HFFc6 (cell line): ENCODE measurements at places on chromosomes 16 and 17.
A peak's percentile ranks its signal among the peaks of the same experiment; 100 is the strongest.

DNA sequence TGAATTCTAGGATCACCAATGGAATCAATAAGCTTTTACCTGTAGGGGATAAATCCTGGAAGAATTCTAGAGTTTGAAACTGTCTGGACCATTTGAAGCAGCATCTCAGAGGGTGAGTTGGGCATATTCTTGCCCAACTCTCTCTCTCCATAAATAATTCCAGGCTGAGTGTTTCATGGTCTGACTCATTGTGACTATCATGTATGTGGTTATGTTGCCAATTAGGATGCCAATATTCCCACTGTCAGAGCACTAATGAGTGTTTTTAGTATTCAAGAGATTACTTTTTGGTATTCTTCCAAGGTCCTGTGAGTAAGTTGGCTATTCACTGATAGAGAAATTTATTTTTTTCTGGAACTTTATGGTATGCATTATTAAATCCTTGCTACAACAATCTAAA, 456.9 kb downstream of the TOX3 start:
- DNase-seq, result peak; percentile 68

GRCh38 chr16:49964973-49965372, 60.1 kb upstream of the CNEP1R1 start:
- DNase-seq, result no peak

DNA sequence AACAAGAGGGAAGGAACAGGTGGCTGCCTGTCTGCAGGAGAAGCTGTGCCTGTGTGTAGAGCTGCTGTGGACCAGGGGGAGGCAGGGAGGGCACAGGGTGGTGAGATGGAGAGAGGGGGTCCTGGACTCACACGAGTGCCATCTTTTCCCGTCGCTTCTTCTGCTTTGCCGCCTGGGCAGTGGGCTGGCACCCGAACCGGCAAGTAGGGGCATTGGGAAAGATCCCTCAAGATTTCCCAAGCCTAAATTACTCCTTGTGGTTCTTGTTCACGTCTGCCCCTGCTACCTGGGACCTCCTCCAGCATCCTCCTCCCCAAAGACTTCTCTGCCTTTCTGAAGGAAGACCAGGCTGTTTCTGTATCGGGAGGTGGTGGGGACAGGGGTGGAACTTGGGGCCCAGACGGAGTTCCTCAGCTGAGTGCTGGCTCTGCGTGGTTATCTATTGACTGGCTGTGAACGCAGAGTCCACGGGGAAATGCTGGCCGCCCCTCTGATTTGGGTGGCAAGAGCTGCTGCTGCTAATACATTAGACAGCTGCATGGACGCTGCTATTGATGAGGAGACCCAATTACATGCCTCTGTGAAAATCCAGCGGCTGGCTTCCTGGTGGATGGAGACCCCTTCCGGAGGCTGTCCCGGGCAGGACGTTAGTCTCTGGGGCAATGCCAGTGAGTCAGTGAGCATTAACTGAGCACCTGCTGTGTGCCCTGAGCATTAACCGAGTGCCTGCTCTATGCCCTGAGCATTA, 114.5 kb downstream of the OR1D5 start:
- no peak for DNase-seq

- no peak for DNase-seq
Observed at GRCh38 chr16:62700426-62701294, 664.4 kb upstream of the CDH8 start.

- no peak for DNase-seq
Observed at GRCh38 chr16:53870831-53871230, 166.9 kb downstream of the FTO start.

DNA sequence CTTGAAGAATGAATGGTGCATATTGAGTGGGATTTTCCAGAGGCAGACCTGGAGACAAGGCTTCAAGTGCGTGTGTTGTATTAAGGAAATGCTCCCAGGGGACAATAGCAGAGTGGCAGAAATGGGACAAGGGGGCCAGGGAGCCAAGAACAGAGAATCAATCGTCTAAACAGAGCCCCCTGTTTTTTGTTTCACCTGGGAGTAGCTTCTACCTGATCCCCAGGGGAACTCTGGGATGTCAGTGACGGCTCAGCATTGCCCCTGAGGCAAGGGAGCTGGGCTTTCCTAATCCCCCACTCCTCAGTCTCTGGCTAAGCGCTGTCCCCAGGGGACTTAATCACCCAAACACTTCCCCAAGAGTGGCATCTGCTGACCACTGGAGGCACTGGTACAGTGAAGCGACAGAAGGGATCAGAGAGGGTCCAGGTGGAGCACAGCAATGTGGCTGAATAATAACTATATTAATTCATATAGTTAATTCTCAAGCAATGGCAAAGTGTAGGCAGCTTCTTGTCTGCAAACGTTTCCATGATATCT, 35.7 kb upstream of the C16orf78 start:
- DNase-seq, result no peak

DNA sequence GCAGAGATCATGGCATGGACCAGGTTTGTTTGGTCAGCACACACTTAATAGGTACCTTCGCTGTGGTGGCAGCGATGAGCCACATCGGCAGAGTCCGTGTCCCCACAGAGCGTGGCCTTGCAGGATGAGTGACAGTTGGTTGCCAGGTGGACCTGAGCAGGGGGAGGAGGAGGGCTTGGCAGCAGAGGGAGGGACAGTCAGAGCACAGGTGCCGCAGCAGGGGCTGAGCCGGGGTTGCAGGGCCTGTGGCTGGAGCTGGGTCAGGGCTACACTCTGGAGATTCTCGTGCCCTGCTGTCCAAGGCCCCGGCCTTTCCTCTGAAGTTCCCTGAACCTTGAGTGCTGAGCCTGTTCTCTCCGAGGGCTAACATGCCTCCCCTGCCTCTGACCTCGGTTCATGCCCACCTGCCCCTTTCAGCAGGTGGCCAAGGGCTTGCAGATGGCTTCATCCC, 24.8 kb downstream of the POLR3E start:
- no peak for DNase-seq

DNA sequence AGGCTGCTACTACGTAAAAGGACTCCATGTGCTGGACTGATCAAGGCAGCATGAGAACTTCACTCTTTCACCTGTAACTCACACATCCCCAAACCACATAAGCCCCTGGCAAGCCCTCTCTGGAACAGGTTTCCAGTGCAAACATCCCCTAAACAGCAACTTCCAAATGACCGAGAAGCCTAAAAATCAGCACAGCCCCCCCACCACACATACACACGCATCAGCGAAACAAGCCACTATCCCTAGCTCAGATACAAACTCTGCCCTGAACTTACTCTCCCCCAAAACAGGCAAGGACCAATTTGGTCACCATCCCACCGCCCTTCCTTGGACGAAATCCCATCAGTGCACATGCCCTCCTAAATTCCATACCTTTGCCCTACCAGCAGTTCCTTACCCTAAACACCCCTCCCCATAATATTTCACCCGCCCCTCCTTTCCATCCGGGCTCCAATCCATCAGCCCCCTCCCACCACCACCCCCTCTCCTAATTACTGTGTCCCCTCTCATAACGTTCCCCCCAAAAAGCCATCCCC, 735 bp downstream of the LSM12 start:
- no peak for DNase-seq

GRCh38 chr17:50954641-50955121, 88.5 kb upstream of the TOB1 start:
- no peak for DNase-seq

GRCh38 chr16:82888591-82889001, 261.8 kb downstream of the CDH13 start:
- DNase-seq, result peak; percentile 16

DNA sequence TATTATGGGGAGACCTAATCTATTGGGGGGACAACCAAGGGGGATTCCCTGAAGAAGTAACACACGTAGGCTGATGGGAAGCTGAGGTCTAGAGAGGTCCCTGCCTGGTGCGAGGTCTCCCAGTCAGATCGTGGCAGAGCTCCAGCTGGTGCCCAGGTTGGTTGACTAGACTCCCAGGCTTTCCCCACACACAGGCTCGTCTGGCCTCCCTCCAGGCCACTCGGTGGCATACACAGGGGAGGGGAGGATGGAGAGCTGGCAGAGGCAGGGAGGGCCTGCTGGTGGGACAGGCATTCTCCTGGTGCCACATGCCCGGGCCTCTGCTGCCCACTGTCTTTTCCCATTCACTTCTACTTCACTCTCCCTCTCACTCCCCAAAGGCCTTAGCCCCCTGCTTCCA, 8.5 kb upstream of the SOCS3 start:
- DNase-seq, result no peak

GRCh38 chr17:29257756-29258155, 11.1 kb downstream of the CRYBA1 start:
- peak; percentile 11 for DNase-seq

- peak; percentile 70 for DNase-seq
Observed at GRCh38 chr16:12613131-12613991, 190.3 kb downstream of the CPPED1 start.

DNA sequence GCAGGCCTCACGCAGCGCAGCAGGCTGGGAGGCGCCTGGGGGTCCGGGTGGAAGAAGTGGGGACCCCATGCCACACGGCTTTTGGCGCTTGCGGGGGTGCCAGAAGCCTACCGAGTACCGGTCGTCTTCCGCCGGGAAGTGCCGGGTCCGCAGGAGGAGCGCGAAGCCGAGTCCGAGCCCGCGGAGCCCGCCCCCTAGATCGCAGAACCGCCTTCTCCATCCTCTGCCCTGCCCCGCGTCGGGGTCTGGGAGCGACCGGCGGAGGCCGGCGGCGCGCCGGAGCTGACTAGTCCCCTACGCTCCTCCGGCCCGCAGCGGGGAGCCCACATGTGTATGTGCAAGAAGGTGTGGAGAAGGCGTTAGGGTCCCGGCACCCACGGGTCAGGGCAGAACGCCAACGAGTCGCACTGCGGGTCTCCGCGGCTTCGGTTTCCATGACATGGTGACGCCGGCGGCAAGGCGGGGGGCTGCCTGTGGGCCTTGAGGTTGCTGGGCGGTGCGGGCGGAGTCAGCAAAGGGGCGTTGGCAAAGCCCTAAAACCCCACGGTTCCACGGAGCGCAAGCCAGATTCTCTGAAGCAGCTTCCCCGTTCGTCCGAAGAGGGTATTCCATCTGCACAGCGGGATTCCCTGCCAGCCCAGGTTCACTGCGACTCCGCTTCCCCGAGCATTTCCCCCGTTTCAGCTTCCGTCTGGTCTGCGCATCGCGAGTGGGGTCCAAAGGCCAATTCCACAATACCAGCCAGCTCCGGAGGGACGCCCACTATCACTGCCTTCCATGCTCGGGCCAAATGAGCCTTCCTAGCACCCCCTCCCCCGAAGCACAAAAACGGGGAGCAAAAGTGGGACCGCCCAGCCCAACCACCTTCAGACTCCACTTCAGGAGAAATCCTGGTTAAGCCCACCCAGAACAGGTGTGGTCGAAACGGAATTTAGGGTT, 2.3 kb upstream of the LHX1 start:
- DNase-seq, result no peak

DNA sequence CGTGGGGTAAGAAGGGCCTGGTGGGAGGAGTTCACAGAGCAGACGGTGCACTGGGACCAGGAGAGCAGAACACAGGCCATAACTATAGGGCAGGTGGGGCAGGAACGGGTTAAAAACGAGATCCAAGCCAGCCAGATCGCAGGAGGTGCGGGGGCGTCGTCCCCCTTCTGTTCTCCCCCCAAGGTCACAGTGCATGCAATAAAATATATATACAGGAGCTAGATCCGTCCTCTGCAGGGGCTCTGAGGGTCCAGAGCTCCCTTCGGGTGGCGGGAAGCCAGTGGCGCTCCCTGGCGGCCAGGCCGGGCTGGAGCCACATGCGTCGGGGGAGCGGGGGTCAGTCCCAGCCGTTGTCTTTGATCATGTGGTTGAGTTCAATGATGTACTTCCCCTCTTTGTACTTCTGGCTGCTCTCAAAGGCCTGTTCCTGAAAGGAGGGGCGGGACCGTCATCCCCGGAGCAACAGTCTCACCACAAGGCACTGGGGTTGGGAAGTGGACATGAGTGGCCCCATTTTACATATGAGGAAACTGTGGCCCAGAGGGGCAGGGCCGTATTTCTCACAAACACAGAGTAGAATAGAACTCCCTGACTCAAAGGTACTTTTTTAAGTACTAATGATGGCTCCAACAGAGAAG, 768 bp upstream of the TBX6 start:
- no peak for DNase-seq

GRCh38 chr17:8062435-8062806, 23.6 kb downstream of the ALOX15B start:
- no peak for DNase-seq

- no peak for DNase-seq
Observed at GRCh38 chr17:29968271-29968670, 26.8 kb downstream of the EFCAB5 start.

DNA sequence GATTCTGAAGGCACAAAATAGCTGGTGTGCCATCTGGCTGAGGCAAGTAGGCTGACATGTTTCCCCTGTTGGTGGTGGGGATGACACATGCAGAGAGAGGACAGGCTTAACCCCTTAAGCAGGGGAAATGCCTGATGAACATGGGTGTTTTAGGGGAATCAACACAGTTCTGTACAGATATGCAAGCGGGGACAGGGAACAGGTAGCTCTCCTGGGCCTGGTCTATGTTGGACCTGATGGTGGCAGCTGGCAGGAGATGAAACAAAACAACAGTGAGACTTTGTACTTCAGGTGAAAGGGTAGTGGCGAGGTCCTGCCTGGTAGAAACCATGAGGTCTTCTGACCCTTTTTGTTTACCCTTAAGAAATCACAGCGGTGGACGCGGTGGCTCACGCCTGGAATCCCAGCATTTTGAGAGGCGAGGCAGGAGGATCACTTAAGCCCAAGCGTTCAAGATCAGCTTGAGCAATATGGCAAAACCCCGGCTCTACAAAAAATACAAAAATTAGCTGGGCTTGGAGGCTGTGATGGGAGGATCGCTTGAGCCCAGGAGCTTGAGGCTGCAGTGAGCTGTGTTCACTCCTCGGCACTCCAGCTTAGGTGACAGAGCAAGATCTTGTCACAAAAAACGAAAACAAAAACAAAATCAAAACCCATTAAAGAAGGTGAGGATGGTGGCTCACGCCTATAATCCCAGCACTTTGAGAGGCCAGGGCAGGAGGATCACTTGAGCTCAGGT, 10.5 kb downstream of the OR1F1 start:
- DNase-seq, result no peak

GRCh38 chr17:15919466-15919865, 25.5 kb upstream of the ADORA2B start:
- no peak for DNase-seq

DNA sequence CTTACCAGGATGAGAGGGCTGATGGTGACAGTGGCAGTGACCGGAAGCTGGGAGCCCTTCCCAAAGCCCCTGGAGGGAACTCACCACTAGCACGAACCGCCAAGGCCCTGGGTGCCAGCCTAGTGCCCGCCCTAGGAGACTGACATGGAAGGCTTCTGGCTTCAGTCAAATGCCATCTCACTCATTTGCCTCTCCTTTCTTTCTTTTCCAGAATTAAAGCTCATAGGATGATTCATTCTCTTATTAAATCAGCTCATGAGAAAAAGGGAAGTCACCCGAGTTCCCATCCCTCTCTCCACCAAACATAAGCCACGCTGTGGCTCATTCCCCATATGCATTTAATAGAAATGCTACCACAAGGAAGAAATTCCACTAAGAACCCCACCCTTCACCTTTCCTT, 12.1 kb downstream of the CUEDC1 start:
- peak; percentile 68 for DNase-seq

DNA sequence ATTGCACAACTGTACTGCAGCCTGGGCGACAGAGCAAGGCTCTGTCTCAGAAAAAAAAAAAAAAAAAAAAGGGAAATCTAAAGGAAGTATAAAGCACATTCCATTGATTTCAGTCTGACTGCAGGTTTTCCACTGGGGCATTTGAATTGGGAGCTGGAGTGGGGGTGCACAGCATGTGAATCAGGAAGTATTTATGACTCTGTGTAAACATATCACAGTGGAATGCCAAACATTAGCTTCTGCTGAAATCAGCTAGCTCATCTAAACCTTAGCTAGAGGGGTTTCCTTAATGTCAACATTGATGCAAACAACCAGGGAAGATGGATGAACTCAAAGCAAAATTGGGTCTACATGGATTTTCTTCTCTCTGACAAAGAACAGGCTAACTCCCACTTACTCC, 641.0 kb upstream of the EEF2KMT start:
- no peak for DNase-seq

- DNase-seq, result no peak
Observed at GRCh38 chr17:10499950-10500349, 18.4 kb downstream of the MYH1 start.
